ENCODE measurements at places on chromosomes 7 and 10.
A peak's percentile ranks its signal among the peaks of the same experiment; 100 is the strongest.

DNA sequence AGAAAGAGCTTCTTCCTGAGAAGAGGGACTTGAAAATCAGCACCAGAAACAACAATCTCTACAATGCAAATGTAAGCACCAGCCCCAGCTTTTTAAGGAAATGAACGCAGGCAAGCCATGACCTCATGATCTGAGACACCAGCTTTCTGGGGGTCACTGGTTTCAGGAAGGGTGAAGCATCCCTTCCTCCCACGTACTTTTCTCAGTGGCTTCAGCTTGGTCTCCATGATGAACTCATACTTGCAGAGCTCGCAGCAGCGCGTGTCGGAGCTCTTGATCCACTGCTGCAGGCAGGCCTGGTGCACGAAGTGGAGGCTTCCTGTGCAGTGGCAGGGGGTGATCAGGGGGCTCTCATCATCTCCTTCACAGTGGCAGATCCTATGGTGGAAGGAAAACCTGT is 87.0 kb downstream of the ALOX5 start:
- no peak for DNase-seq

GRCh38 chr10:21496343-21497176 is 28.9 kb downstream of the SKIDA1 start:
- DNase-seq: peak; percentile 43

GRCh38 chr7:47132471-47132870 is 449.4 kb downstream of the TNS3 start:
- no peak for DNase-seq

DNA sequence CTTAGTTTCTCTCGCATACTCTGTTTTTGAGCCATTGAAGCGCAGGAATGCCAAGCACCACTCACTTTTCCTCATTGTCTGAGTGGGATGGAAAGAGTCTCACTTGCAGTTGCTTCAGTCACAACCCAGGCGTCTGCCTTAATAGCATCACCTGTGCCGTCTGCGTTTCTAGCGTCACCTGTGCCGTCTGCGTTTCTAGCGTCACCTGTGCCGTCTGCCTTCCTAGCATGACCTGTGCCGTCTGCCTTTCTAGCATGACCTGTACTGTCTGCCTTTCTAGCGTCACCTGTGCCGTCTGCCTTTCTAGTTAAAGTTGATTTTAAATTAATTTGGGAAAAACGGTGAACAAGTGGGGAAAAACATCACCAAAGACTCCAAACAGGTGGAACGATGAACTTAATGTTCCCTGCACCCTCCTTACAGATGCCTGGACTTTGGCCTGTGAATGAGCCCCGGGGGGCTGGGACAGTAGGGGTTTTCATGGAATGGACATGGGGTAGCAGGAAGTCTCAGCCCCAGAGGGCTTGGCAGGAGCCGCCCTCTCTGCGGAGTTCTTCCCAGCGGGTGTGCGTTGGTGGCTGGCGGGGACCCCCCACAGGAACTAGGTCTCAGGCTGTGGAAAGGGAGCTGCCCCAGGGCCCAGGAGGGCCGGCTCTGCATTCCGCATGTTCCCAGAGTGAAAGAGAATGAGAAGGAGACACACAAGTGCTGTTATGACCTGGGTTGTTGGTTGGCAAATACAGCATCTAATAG is 3.5 kb downstream of the ZNF511 start:
- DNase-seq: no peak

GRCh38 chr10:93063977-93064660 is 3.5 kb downstream of the CYP26C1 start:
- DNase-seq: no peak

- no peak for DNase-seq
These were observed 215.8 kb downstream of the MAD1L1 start for GRCh38 chr7:2016761-2017480.

- DNase-seq: no peak
These were observed 85.1 kb upstream of the TNRC18 start for GRCh38 chr7:5508698-5509097.

GRCh38 chr7:66920769-66921395 is at the start of gene TMEM248:
Gene TMEM248 (plus strand): TSS chr7:66921225. CDS start chr7:66941866, 20,641 bp downstream.
- DNase-seq: peak; percentile 88

DNA sequence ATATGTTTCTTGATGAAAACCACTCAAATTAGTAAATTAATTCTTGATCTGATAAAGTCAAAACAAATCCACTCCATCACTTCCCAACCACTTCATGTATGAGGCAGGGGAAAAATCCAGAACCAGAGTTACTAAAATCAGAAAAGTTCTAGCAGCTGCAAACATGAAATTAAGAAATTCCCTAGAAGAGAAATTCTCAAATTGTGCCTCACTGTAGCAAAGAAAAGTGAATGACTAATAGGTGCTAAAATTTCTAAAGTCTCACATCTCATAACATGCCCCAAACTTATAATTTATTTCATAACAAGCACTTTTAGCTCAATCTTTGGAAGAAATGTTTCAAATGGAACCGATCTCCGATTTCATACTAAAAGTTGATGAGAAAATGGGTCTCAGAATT is 345.0 kb upstream of the AOAH start:
- no peak for DNase-seq

DNA sequence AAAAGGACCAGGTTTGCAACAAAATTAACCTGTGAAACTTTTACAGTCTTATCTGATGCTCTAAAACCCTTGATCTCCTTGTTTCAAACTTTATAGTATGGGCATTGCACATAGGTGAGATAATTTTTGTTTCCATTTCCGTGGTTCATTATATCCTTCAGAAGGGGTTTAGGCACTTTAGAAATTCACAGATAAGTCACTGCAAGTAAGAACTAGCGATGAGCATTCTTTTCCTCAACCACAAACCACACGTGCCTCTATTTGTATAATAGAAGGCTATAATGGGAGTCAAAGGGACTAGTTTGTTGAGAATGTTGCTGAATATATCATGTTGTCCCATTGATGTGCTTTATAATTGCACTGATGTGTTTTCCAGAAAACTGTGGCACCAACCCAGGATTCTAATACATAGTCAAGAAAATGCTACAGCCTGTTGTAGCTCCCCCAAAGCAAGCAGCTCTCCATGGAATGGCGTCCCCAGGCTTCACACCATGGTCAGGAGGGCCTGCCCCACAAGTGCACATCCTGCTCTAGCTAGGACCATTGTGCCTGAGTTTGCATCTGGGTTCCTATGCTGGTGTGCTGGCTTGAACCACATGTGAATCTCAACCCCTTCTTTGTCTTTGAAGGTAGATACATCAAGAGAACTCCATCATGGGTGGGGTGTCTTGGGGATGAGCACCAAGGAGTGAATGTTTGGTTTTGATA is 14.0 kb upstream of the ATXN7L1 start:
- DNase-seq: no peak

DNA sequence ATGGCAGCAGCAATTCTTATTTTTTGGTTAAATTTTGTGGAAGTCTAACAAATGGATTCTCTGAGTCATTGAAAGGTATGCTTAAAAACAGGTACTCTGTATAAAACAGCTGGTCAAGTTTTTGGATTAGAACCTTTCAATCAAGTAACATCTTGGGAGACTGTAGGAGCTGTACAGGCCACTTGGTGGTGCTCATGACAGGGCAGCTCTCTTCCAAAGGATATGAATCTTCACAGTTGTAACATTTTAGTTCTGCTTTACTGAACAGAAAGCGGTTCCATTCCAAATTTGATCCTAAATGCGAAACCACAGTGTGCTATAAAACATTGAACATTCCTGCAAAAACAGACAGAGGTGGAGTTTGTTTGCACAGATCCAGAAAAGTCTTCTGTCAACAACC is 44.5 kb upstream of the AGR3 start:
- peak; percentile 59 for DNase-seq

GRCh38 chr10:131760416-131761166 is 140.2 kb upstream of the PPP2R2D start:
- DNase-seq: peak; percentile 11

DNA sequence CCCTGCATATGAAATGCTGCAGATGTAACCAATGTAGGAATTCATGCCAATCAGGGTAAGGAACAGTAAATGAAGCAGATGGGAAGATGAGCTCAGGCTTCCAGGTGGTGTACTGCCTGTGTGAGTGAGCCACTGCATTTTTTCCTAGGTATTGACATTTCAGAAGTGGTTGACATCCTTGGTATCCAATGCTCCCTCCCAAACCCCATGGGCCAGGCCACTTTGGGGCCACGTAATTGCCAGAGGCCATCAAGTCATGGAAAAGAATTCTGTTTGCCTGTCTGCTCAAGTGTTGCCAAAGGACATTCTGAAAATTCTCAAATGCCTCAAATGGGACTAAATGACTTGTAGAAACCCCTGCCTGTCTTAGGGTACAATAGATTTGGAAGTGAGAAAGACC is 384.6 kb downstream of the GATA3 start:
- no peak for DNase-seq

DNA sequence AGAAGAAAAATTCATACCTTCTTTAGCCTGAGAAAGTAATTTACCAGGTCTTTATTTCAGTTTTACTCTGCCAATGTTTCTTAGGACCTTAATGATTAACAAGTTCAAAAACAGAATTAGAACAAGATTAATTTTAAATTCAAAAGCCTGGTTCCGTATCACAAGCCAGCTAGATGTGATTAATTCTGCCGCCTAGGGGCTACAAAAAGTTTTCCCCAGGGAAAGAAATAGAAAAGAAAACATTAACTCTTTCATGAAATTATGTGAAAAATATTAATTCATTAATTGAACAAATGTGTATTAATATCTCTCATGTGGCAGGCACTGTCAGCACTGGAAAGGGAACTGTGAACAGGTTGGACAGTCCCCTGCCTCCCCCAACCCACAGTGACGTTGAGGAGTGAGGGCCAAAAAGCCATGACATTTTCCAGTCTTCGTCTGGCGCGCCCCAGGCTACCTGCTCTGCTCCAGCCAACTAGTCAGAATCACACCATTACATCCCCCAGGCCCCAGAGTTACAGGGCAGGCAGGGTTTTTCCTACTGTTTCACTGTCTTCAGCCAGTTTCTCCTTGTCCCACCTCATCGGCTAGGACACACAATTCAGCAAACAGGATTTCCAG is 20.1 kb downstream of the TMEM176A start:
- no peak for DNase-seq

DNA sequence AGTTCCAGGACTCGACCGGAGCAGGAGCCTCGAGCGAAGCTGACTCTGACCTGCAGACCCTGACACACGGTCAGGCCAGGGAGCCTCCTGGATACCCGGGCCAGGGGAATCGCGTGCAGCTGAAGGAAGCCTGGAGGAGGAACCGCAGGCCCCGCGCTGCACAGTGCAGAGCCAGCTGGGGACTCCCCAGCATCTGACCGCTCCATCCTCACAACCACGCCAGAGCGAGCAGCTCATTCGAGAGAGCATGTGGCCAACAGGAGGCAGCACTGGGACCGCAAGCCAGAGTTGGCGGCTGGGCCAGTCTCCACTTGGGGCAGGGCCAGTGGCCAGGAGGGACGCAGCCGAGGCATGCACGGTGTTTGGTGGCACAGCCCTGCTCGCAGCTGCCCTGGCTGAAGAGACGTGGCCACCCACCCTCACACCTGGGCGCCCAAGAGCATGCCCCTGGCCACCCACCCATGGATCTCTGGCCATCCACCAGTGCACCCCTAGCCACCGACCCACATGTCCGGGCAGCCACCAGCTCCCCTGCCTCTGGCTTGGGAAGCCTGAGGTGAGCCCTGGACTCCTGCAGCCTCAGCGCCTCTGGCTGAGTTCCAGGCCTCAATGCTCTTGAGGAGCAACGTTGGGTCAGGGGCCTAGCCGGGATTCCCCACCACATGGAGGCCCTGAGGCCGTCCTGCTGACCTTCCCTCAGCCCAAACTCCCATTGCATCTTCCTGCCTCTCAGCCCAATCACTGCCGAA is 213.9 kb downstream of the ELFN1 start:
- DNase-seq: no peak

DNA sequence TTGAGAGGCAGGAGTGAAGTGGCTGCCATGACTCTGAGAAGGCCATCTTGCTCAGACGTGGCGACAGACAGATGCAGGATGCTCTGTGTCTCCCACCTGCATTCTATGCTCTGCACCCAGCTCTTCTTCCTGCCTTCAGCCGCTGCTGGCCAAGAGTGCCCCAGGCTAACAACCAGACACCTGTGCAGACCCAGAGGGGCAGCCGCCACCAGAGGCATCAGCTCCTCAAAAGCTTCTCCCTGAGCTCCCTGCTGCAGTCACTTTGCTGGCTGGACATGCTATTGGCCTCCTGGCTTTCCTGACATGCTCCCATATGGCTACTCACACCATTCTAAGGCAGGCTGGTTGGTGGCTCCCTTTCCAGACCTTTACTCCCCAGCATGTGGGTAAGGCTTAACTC is 70.6 kb upstream of the GRB10 start:
- DNase-seq: no peak

- DNase-seq: no peak
These were observed 811.2 kb downstream of the TYW1 start for GRCh38 chr7:67807826-67808225.

GRCh38 chr10:17923728-17924127 is 28.0 kb upstream of the SLC39A12 start:
- no peak for DNase-seq

GRCh38 chr7:2523461-2523936 is 3.9 kb downstream of the LFNG start:
- DNase-seq: no peak

DNA sequence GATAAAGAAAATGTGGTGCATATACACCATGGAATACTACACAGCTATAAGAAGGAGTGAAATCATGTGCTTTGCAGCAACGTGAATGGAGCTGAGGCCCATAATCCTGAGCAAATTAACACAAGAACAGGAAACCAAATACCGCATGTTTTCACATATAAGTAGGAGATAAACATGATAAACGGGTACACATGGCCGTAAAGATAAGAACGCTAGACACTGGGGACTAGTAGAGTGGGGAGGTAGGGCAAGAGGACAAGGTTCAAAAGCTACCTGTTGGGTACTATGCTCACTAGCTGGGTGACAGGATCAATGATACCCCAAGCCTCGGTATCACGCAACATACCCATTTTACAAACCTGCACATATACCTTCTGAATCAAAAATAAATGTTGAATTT is 113.7 kb downstream of the CSTF2T start:
- DNase-seq: no peak

DNA sequence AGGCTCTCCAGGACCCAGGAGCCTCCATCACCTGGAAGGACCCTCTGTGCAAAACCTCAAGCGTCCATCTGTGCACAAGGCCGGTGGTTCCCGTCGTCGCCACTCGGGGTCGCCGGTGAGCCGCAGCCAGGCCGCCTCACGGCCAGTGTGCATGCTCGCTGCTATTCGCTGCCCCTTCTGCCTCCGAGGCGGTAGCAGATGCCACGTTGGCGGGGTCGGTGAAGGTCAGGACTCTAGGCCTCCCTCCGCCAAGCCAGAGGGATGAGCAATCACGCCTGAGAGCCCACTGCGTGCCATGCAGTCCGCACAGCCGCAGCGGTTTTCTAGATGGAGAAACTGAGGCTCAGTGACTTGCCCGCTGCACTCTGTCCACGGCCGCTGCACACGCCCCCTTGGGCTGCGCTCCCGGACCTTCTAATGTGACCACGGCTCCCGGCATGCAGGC is 5.7 kb downstream of the UPK3B start:
- DNase-seq: no peak

GRCh38 chr7:150368096-150368883 is at the start of gene REPIN1:
Gene REPIN1 (plus strand): TSS chr7:150368822. CDS start chr7:150369712, 890 bp downstream.
- DNase-seq: peak; percentile 81

GRCh38 chr10:123096452-123096851 is 39.3 kb upstream of the HMX3 start:
- no peak for DNase-seq
